ENCODE measurements at places on chromosomes 6 and 20. TPM values are rescaled to one million over a fixed set of nuclear protein-coding genes. Genes with fewer than 3 reads are reported as not detected.

Gene ATXN1
- total RNA-seq: 191 TPM

Gene WFDC10B
- total RNA-seq: not detected

Gene SYCP2L
- not detected for total RNA-seq

Gene KCNK15
- not detected for total RNA-seq

Gene SYCP2
- total RNA-seq: 9.1 TPM

Gene RSPO4
- 0.25 TPM for total RNA-seq

DNA sequence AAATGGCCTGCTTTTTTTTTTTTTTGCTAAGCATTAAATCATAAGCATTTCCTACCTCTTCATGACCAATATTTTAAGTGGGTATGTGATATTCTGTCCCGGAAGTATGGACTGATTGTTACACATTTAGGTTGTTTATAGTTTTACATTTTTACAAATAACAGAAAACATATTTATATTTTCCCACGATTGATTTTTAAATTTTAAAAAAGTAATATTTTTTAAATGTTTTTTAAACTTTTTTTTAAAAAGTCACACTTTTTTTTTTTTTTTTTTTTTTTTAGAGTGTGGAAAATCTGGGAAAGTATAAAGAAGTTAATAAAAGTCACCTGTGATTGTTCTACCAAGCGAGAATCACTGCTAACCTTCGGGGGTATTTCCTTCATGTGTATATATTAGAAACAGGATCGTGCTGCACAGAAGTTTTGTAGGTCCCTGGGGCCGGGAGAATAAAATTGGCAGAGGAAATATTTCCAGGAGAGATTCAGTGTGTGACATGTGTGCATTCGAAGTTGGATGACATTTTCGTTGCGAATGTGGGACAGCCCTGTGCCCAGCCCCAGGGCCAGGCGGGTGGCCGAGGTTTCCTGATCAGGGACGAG is 173.1 kb downstream of the CDC5L start:
- H3K27me3 ChIP-seq: peaks cover 10% of the 10 kb centered on the region
- no peak overlapping the region for H3K4me3 ChIP-seq
- H3K27ac ChIP-seq: no peak overlapping the region

DNA sequence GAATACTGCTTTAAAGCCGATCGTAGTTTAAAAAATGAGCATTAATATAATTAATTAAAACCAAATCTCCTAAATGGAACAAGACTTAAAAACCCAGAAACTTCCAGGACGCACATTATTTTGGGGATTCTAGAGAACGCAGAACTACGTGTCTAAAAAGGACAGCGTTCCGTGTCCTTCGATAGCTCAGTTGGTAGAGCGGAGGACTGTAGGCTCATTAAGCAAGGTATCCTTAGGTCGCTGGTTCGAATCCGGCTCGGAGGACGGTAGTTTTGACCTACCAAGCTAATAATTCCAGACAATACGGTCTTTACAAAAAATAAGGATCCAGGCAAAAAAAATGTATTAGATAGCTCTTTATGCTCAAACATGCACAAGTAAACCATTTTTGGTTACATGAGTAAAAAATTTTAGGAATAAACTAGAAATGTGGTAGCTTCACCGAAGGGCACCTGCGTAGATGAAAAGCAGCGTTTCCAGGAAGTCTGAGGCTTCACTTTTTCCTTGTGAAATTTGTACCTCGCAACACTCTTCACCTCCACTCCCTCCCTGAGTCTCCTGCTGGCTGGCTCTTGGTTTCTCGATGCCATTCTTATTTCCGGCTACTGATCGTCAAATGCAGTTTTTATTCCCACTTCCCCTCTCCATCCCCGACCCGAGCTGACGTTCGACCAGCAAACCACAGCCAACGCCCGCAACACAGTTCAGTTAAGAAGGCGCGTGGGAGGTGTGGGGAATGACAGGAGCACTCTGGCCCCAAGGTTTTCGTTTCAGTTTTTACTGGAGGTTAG is 19.6 kb upstream of the ABT1 start:
- peak overlapping the region; percentile 66 for H3K4me3 ChIP-seq
- DNase-seq: peak; percentile 59
- peaks cover 12% of the 10 kb centered on the region for H3K27me3 ChIP-seq
- no peak overlapping the region for H3K27ac ChIP-seq
- H3K36me3 ChIP-seq: no peaks in the 10 kb centered on the region

DNA sequence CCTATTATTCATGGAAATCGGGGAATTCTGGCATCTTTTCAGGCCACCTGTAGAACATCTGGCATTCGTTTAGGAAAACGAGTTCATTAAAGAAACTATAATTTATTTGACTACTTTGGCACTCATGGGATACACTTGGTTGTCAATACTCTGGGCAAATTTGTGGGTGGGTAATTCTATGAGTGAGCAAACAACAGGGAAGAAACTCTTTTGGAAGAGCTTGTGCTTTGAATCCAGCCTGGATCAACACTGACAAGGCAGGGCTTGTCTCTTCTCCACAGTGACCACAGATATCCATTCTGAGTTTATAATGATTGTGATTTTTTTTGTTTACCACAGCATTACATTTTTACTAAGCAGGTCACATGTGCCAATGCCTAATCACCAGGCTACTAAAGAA is 394.7 kb downstream of the THBS2 start:
- DNase-seq: no peak
- H3K27me3 ChIP-seq: no peaks in the 10 kb centered on the region
- no peak overlapping the region for H3K27ac ChIP-seq
- H3K4me3 ChIP-seq: no peak overlapping the region

DNA sequence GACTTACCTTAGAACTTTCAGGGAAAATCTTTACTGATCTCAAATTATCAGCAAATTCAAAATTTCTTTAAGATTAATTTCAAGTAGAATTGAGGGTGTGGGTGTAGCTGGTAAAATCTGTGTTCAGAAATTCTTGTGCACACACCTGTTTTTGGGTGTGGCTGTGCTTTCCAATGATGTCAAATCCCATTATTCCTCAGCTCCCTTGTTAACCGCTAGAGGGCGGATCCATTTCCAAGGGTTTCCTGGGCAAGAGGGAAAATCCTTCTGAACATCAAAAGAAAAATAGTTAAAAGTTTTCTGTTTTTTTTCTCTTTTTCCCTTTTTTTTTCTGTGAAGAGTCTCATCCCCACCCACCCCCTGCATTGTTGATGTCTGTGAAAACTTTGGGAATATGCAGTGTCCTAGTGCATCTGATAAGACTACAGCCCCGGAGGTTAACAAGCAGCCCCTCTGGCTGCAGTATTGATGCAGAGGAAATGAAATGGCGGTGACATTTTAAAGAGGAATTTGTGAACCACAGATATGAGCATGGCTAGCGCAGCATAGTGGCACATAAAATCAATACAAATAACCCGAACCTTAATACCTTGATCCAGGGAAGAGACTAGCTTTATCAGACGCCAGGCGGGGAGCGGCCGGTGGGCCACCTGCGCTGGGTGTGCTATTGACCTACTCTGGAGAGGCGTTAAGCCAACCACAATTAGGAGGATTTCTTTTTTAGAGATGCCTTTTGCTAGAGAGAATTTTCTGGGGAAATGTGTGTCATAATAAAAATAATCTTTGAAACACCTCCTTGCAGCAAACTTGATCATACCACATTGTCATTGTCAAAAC is 130.9 kb downstream of the FOXA2 start:
- no peaks in the 10 kb centered on the region for H3K4me1 ChIP-seq
- no peak overlapping the region for H3K27ac ChIP-seq
- no peak overlapping the region for H3K4me3 ChIP-seq

DNA sequence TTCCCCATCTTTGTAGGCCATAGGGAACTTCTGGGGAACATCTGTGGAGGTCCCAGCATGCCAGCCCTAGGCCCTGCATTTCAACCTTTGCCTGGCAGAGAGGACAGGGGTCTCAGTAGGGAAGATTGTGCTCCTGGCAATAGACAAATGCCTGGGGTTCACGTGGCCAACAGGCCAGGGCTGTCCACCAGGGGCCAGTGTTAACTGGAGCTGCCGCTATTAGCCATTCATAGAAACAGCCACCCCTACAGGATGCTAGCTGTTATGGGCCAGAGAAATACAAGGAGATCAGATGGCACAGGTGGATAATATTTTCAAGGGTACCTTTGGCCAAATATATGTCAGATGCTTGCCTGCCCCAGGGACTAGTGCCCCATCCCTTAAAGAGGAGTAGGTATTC is 932.9 kb downstream of the QKI start:
- DNase-seq: no peak
- no peak overlapping the region for H3K27ac ChIP-seq
- no peaks in the 10 kb centered on the region for H3K4me1 ChIP-seq
- H3K4me3 ChIP-seq: no peak overlapping the region

- no peak overlapping the region for H3K4me3 ChIP-seq
Measured at GRCh38 chr6:39933669-39934130, 562 bp downstream of the MOCS1 start.

- DNase-seq: no peak
- no peaks in the 10 kb centered on the region for H3K4me1 ChIP-seq
- H3K27me3 ChIP-seq: no peaks in the 10 kb centered on the region
- no peaks in the 10 kb centered on the region for H3K36me3 ChIP-seq
- no peak overlapping the region for H3K4me3 ChIP-seq
Measured at GRCh38 chr20:37420610-37421009, 74.7 kb downstream of the SRC start.

DNA sequence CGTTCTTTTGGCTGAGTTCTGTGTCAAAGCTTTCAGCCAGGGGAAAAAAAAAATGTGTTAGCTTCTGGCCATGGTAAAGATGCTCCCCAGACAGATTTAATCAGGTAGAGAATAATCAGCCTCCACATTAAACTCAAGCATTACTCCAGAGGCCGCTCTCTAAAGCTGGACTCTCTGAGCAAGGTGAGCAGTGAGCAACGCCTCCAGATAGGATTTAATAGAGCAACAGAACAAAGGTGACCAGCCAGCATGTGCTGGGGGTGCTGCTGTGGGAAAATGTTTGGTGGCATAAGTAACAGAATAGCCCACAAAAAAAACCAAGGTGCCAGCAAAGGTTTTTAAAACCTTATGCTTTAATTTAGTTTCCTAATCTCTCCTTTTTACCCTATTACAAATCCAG is 103.5 kb upstream of the TRAF3IP2 start:
- no peaks in the 10 kb centered on the region for H3K27me3 ChIP-seq
- H3K36me3 ChIP-seq: peaks cover 70% of the 10 kb centered on the region
- H3K27ac ChIP-seq: no peak overlapping the region
- no peak for DNase-seq
- peaks cover 36% of the 10 kb centered on the region for H3K4me1 ChIP-seq
- H3K4me3 ChIP-seq: no peak overlapping the region

DNA sequence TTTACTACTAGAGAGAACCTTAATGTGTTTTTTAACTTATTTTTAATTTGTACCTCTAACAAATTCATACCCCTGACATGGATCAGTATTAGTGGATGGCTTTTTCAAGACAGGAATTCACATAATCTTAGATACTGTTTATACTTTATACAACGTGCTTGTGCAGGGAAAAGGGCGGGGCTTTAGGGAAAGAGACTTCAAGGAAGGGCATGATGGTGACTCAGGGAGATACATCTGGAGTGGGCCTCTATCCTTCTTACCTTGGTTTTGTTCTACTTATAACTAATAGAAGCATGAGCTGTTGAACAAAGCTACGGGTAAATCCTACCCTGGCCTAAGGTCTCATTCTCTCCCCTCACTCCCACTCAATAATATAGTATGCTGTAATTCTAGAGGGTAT is 160.8 kb downstream of the C6orf58 start:
- H3K4me1 ChIP-seq: no peaks in the 10 kb centered on the region
- H3K4me3 ChIP-seq: no peak overlapping the region
- no peaks in the 10 kb centered on the region for H3K36me3 ChIP-seq
- H3K27ac ChIP-seq: no peak overlapping the region

DNA sequence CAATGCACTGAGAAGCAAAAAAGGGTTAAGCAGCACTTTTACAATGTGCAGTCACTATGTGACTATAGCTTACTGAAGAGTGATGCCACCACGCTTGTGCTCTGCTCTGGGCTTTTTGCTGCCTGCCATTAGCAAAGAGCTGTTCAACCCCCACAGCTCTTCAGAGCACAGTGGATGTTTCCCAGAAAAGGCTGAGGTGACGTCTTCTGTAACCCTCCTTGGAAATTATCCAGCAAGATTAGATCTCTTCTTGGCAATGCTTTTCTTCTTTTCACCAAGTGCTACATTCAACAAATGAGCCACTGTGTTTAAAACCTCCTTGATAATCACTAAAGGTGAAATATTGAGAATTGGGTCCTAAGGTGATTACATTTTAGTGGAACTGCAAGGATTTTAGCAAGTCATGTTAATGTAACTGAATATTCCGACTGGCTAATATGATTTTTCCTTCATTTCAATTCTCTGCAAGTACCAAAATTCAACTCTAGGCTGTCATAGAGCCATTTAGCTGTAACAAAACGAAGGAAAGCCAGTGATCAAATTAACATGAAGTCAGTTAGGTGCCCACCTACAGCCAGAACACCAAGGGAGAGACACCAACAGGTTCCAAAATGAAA is 34.9 kb downstream of the ELOVL5 start:
- peak overlapping the region; percentile 63 for H3K27ac ChIP-seq
- H3K27me3 ChIP-seq: no peaks in the 10 kb centered on the region
- H3K4me1 ChIP-seq: peaks cover 88% of the 10 kb centered on the region
- no peak for DNase-seq
- H3K4me3 ChIP-seq: peak overlapping the region; percentile 51

DNA sequence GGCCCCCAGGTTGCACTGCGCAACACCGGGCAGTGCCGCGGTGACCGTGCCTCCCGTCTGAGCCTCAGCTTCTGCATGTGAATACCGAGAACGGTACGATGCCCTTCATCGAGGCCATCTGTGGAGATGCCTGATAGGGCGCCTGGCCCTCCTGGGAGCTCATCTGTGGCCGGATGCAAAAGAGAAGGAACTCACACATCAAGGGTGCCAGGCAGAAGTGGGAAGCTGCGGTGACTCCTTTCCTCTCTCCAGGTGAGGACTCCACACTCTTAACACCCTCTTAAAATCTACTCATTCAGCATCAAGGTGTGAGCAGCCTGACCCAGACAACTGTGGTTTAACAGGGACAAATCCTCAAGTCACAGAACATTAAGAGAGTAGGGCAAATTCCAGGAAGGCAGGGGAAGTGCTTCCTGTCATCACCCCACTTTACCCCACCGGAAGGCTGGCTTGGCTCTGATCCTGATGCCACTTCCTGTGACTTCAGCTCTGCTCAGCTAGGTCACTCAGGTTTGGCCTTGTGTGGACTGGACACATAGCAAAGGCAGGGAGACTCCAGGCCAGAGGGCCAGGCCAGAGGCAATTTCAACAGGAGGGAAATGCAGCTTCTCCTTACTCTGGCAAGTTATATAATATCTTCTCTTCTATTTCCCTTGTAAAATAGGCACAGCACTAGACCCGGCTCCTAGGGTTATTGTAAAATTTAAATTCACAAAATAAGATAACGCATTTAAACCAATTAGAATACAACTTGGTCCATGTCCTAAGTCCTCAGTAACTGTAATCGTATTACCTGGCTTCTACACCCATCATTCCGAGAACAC is 69.4 kb downstream of the CPNE5 start:
- no peaks in the 10 kb centered on the region for H3K27me3 ChIP-seq
- peak overlapping the region; percentile 61 for H3K27ac ChIP-seq
- DNase-seq: no peak
- no peaks in the 10 kb centered on the region for H3K36me3 ChIP-seq
- peak overlapping the region; percentile 57 for H3K4me3 ChIP-seq

Data from CD4-positive, CD25-positive, alpha-beta regulatory T cell (primary cell).